NCI-H187 treated with DMSO at 0.1 percent for 48 hours (cell line): ENCODE measurements at places on chromosomes 7 and 10.

DNA sequence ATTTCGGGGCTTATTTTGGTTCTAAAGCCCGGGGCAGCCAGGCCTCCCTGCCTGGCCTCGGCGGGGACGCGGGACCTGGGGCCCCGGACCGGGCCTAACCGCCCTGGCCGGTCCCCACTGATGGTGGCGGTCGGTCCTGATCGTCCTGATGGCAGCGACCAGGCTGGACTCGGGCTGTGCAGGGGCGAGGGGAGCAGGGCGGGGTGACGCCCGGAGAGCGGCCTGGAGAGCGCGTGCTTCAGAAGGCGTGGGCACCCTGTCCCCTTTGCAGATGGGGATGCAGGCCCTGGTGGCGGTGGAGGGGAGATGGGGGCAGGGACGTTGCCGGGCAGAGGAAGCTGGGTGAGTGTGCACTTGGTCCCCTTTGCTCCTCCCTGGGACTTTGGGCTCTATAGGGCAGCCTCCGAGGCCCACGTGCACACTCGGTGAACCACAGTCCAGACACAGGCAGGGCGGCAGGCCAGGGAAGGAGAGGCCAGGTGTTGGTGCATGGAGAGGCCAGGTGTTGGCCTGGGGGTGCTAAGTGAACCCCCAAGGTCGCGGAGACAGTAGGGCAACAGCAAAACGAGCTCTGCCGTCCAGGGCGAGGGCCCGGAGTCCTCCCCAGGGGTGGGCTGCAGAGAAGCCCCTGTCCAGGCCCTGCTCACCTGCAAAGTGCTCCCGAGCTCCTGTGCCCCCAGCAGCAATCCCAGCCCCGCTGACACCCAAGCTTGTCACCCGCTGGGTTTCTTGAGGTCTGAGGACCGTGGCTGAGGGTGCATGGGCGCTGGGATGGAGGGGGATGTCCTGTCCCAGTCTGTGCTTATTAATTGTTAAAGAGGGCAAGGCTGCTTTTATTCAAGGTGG, 42.4 kb upstream of the FAM20C start:
- no peak for DNase-seq

DNA sequence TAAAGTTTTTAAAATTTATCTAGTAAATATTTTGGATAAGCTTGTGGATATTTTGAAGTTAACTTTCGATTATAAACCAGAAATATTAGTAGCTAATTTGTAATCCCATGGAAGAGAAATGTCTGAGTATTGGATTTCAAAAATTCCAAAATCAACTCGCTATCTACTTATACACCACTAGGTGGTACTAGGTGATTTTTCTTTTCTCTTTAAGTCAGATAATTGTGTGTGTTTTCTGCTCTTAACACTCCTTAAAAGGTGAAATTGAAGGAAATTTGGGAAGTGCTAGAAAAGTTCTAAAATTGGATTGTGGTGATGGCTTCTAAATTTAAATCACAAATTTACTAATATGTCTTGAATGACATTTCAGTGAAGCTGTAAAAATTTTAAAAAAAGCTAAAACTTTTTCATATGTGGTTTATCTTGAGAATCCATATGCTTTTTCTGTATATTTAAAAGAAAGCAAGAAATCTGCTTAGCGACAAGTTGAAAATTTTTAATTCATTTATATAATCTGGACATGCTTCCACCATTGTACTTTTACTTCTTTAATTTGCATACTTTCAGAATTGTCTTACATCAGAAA, 90.2 kb downstream of the IPMK start:
- DNase-seq = peak; percentile 1

DNA sequence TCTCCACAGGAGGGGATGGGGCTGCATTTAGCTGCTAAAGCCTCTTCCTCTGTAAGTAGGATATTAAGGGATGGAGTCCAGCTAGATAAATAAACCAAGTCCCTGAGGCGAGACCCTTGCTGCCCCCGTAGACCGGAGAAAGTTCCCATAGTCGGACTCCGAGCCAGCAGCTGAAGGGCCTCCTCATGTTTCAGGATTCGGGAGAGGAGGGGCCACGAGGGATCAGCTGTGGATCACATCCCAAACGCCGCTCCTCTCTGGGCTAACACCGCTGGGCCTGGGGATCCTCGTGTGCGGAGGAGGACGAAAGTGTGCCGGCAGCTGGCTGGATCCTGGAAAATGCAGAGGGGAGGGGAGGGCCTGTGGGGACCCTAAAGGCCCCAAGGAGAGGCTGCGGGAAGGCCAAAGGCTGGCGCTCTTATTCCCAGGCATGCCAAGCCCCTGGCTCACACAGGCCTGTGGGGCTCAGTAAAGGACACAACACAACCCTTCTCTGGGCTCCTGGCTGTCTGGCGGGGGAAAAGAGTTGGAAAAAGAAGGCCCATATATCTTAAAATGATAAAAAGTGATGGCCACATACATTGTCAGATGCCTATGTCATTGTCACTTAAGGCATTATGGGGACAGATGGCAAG, 82.5 kb upstream of the TMEM72 start:
- DNase-seq = no peak

- DNase-seq = no peak
These were observed 295.4 kb downstream of the PRPF18 start for GRCh38 chr10:13882119-13882711.

DNA sequence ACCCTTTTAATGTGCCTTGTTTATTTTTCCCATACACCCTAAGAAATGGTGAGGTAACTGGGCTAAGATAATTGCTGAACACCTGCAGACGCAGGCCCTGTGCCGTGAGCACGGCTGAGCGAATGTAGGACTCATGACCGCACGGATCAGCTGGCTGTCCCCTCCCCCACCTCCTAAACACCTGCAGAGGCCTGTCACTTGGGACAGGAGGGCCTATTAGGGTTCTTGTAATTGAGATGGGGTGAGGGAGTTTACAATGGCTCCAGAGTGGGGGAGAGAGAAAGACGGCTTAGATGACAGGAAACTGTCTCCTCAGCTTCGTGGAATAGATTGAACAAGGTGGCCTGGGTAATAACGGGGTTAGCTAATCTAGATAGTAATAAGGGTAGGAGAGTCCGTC, 291.7 kb upstream of the HABP2 start:
- DNase-seq = no peak

DNA sequence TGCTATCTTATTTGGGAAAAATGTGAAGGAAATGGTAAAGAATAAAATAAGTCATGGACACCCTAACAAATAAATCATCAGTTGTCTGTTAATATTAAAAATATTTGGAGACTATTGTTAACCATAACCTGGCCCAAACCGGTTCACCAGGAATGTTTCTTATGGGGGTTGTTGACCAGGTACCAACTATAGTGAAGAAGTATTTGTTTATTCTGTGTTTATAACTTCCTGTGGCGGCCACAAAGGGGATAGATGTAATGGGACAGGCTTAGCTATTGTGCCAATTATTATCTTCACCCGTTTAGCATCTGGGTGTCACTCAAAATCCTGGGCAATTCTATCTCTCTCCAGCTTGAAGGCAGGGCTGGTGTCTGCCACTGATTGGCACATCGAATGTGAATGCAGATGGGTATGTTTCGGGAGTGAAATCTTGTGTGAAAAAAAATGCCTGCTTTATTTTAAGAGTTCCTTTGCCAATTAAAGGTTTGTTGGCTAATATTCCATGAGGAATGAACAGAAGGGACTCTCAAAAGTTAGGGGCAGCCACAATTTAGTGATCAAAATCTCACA, 500.9 kb downstream of the ARL4A start:
- DNase-seq = no peak

GRCh38 chr7:143416565-143417149, 8.0 kb upstream of the EPHA1 start:
- DNase-seq = no peak

DNA sequence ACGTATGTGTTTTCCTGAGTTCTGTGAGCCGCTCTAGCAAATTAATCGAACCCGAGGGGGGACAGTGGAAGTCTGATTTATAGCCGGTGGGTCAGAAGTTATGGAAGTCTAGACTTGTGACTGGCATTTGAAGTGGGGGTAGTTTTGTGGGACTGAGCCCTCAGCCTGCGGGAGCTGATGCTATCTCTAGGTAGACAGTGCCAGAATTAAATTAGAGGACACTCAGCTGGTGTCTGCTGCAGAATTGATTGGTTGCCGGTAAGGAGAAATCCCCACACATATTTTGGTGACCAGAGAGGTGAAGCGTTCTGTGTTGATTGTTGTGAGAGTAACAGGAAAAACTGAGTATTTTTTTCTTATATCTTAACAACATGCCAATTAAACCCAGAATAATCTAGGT, 143.8 kb upstream of the ADCY1 start:
- DNase-seq = no peak

GRCh38 chr7:91668217-91668616, 212.3 kb downstream of the MTERF1 start:
- no peak for DNase-seq

- DNase-seq = no peak
These were observed 329.9 kb downstream of the PTPRN2 start for GRCh38 chr7:158257516-158258410.

- no peak for DNase-seq
These were observed 1613.0 kb upstream of the LRRTM3 start for GRCh38 chr10:65312876-65313275.

GRCh38 chr7:151120896-151121295, 34.6 kb downstream of the AGAP3 start:
- no peak for DNase-seq

GRCh38 chr10:75470901-75471300, 39.5 kb downstream of the LRMDA start:
- no peak for DNase-seq

GRCh38 chr10:71741029-71741428, 21.5 kb upstream of the C10orf105 start:
- no peak for DNase-seq

GRCh38 chr10:71218046-71218650, 5.8 kb downstream of the UNC5B start:
- no peak for DNase-seq

DNA sequence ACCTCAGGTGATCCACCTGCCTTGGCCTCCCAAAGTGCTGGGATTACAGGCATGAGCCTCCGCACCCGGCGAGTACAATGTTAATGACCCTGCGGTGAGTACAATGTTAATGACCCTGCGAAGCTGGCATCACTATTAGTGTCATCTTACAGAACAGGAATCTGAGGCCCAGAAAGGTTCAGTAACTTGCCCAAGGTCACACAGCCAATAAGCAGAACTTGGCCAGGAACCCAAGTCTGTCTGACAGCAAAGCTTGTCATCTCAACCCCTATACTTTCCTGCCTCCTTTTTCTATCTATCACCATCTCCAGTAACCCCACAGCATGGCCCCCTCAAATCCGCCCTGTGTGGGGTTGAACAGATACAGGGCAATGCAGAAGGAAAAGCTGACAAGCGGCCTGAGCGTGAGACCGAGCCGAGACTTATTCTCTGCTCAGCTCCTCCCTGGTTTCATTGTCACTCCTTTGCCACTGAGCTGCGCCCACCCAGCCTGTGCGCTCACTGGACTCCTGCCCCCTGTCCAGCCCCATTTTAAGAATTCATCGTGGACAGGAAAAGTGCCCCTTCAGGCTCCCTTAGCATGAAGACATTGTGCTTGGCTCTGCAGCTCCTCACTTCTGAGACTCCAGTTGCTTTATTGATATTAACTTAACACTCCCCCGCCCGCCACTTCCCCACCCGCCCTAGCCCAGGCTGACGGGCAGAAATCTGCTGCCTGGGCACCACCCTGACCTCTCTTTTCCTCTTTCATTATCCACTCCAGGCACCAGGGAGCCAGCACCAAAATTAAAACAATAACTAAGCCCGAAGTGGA, 58.1 kb upstream of the LBX1 start:
- peak; percentile 23 for DNase-seq

DNA sequence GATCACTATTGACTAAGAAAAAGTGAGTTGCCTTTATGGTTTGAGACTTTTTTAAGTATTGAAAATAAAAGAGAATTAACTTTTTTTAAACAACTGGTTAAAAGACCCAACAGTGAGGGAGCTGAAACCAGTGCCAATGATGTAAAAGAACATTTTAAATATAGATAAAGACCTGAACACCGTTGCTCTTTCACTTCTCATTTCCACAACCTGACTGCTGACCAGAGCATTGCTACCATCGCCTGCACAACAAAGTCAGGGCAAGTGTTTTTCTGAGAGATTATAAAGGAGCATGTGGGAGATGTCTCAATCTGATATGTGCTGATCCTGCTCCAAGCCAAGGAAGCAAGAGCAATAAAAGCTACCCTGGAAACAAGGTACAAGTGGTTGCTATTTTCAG, 34.7 kb downstream of the IMMP2L start:
- DNase-seq = no peak

GRCh38 chr7:157516911-157517781, 180.3 kb downstream of the DNAJB6 start:
- DNase-seq = no peak

- no peak for DNase-seq
These were observed 12.5 kb upstream of the ZNF212 start for GRCh38 chr7:149226840-149227494.

- no peak for DNase-seq
These were observed 91.5 kb downstream of the FAS start for GRCh38 chr10:89082086-89082485.

DNA sequence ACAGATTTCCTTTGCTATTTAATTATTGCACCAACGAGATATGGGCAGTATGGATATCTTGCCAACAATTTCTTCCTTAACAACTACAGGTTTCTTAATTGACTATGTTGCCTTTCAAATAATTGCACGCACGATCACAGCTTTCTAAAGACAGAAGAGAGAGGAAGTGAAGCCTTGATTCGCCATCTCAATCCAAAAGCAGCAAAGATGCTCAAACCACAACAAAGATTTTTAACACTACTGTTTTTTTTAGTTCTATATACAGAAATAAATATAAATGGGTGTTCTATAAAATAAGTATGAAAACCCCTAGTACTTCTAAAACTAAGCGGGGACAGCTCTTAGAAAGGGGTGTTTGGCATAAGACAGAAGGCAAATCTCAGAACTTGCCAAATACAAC, 251.3 kb downstream of the SFMBT2 start:
- no peak for DNase-seq

- no peak for DNase-seq
These were observed 169.5 kb downstream of the DNAJB6 start for GRCh38 chr7:157506268-157506667.

- no peak for DNase-seq
These were observed 74.4 kb upstream of the LSM8 start for GRCh38 chr7:118109607-118110006.

DNA sequence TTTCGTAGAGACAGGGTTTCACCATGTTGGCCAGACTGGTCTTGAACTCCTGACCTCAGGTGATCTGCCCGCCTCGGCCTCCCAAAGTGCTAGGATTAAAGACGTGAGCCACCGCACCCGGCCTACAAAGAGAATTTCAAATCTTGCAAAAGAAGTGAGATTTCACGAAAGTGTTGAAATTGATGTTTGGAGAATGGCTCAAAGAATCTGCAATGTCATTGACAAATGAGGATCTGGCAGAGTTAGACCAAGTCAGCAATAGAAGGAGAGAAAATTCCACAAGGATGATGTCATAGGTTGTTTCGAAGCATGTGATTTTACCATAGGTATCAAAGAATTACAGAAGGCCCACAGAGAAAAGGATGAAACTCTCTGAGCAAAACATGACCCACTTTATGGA, 71.7 kb downstream of the LYZL2 start:
- no peak for DNase-seq

DNA sequence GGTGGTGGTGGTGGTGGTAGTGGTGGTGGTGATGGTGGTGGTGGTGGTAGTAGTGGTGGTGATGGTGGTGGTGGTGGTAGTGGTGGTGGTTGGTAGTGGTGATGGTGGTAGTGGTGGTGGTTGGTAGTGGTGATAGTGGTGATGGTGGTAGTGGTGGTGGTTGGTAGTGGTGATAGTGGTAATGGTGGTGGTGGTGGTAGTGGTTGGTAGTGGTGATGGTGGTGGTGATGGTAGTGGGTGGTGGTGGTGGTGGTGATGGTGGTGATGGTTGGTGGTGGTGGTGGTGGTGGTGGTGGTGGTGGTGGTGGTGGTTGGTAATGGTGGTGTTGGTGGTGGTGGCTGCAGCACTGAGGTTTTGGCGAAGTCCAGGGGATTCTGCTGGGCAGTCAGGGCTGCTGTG, 58.5 kb downstream of the TMEM130 start:
- no peak for DNase-seq
